ENCODE measurements at places on chromosomes 4 and X. TPM values are rescaled to one million over a fixed set of nuclear protein-coding genes. Genes with fewer than 3 reads are reported as not detected.

DNA sequence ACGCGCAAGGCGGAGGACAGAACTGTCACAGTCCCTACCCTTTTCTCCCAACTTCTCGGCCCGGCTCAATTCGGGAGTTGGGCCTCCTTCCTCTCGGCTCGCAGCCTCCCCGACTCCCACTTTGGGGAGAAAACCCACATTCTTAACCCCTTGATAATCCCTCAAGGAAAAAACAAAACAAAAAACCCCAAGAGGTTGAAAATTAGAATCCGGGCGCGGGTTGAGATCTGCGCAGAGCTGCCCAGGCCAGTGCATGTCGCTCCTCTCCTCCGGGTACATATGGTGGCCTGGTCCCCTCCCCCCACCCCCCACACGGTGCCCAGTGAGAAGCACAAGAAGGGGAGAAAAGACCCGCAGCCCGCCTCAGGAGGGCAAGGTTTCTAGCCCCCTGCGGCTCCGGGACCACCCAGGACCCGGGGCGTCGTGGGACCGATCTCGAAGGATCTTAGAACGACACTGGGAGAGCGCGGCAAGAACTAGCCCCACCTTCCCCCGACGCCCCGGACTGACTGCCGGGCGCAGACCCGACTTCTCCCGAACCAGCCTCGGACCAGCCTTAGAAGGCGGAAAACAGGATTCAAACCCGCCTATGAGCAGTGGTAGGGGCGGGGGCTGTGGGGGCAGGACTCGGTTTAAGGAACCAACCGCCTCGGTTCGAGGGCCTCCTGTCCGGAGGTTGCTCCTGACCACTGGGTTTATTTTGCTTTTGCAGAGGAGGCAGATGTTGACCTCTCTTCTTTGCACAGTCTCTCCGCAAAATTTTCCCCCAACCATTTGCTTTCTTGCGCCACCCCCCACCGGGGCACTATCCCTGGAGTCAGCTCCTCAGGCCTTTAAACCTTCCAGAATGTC, 2.5 kb upstream of the PDGFRA start:
- DNase-seq: peak; percentile 85

GRCh38 chr4:140126261-140126660, 27.7 kb downstream of the MAML3 start:
- no peak for DNase-seq

DNA sequence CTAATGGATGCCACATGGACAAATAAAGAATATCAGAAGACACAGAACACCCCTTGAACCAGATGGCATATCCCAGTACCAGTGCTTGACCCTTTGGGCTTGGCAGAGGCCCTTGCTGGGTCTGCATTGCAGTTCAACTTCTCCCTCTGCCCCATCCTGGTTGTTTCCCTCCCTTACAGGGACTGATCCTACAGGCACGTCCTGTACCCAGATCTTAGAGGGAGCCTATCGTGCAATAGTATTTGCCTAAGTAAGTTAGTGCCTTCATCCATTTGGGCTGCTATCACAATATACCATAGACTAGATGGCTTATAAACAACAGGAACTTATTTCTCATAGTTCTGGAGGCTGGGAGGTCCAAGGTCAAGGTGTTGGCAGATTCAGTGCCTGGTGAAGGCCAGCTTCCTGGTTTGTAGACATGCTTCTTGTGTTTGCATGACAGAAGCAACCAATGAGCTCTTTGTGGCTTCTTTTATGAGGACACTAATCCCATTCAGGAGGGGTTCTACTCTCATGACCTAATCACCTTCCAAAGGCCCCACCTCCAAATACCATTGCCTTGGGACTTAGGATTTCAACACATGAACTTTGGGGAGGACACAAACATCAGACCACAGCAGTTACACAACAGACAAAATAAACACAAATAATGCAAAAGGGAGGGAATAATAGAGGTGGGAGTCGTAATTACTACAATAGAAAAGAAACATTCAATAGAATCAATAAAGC, 146.5 kb upstream of the MSX1 start:
- no peak for DNase-seq

DNA sequence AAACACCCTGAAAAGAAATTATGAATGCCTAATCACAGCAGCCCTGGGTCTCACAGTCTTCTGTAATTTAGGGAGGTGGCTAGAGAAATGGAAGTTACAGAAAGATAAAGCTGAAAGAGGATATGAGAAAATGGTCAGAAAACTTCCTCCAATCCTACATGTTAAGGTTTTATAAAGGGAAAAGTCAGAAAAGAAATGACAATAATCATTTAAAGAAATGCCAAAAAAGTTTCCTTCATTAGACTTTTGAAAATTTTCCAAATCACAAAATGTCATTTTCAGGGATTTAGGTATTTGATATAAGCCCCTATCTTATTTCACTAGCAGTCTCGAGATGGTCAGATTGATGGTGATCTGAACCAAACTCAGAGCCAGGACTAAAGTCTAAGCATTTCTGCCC, 276.2 kb downstream of the CHIC1 start:
- no peak for DNase-seq

DNA sequence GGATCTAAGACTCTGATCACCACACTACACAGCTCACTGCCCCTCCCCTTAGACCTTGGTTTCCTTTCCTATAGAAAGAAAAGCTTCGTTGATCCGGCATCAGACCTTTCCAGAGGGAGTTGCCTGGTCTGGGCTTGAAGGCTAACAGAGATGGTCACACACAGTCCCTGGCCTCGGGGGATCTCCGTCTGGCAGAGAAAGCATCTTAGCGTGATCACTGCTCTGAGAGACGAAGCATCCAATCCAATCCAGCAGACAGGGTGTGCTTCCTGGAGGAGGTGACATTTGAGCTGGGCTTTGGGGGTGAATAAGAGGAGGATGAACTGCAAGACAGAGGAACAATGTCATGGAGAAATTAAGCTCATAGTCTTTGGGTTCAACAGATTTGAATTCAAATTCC, 49.5 kb downstream of the HTRA3 start:
- no peak for DNase-seq

DNA sequence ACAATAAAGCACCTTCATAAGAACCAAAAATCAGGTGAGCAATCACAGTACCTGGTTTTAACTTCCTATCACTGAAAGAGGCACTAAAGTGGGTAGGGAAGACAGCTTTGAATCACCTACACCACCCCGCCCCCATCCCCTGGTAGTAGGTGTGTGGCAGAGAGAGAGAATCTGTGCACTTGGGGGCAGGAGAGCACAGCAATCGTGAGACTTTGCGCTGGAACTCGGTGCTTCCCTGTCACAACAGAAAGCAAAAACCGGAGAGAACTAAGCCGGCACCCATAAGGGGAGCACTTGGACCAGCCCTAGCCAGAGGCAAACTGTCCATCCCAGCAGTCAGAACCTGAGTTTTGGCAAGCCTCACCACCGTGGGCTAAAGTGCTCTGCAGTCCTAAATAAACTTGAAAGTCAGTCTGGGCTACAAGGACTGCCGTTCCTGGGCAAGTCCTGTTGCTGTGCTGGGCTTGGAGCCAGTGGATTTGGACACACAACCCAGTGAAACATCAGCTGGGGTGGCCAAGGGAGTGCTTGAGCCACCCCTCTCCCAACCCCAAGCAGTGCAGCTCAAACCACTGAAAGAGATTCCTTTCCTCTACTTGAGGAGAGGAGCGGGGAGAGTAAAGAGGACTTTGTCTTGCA, 32.1 kb downstream of the NDUFB11 start:
- no peak for DNase-seq

DNA sequence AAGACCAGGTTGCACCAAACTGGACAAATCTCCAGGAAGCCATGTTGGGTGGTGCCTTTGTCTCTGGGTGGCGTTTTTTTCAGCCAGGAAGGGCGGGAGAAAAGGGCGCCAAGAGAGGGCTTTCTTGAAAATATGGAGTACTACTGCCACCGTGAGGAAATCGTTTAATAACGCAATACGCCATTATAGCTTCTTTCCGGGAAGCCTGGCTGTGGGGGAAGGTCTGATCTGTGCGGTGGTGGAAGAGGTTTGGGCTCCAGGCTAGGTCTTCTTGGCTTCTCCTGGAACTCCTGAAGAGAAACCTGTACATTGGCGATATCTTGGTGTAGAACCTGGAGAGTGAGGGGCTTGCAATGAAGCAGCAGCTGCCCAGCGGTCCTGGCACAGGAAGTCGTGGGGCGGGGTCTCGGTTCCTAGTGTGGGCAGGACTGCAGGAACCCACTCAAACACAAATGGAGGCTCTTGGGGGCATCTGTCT, 202.7 kb downstream of the OR13H1 start:
- peak; percentile 91 for DNase-seq

- DNase-seq: no peak
Observed at GRCh38 chr4:39043058-39043860, 11.1 kb upstream of the TMEM156 start.

- DNase-seq: no peak
Observed at GRCh38 chr4:3070709-3071500, 3.4 kb downstream of the HTT-AS start.

- DNase-seq: peak; percentile 91
Observed at GRCh38 chr4:185504098-185505047, 30.9 kb downstream of the PDLIM3 start.

- no peak for DNase-seq
Observed at GRCh38 chrX:135089126-135089525, 31.2 kb downstream of the ETDB start.

DNA sequence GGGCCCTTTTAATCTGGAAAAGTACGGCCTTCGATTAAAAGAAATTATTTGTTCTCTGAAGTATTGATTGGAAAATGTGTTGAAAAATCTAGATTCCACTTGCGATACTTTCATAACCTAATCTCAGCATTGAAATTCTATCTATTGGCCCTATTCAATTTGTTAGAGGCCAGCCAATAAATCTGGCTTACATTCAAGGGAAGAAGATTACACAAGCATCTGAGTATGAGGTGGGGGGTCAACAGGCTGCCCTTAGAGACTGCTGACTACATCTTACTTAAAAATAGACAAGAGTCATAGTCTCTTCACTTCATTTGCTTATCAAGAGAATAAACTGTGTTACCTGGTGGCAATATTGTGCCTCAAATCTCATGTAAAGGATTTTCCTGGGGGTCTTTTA, 248.0 kb upstream of the KCNIP4 start:
- no peak for DNase-seq

DNA sequence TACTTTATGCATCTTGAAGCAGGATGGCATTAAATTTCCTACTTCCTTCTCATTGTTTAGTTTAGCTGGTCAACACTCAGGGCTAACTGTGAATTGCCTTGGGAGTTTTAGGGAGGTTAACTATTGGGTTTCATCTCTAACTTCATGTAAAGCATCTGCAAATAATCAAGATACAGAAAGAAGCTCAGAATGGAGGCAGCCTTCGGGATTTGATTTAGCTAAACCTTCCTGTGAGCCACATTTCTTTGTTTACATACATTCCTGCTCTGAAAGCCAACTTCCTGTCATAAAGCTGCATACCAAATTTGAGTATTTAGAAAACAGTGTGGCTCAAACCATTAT, 131.7 kb upstream of the PCDH18 start:
- DNase-seq: no peak

The BEX5 gene
- total RNA-seq: 7.7 TPM

Data from aorta (tissue), 5 donors.